ENCODE measurements at places on chromosomes 4 and X.

- DNase-seq = no peak
These were observed 850.9 kb upstream of the SLIT2 start for GRCh38 chr4:19400820-19401219.

- DNase-seq = peak; percentile 63
These were observed at the start of gene GSPT2 for GRCh38 chrX:51743179-51743957. GSPT2 (plus strand) TSS chrX:51743442; CDS start chrX:51743627, 185 bp downstream.

- DNase-seq = no peak
These were observed 56.7 kb downstream of the PROM1 start for GRCh38 chr4:16027114-16027513.

GRCh38 chrX:13570261-13570605 lies 832 bp downstream of the EGFL6 start:
- DNase-seq = no peak

GRCh38 chr4:100679926-100680325 lies 162.1 kb upstream of the EMCN start:
- no peak for DNase-seq

All from CD4-positive, alpha-beta T cell treated with Interleukin-21 for 1 hour (primary cell).